ENCODE measurements at places on chromosomes 7 and 10.
A peak's percentile ranks its signal among the peaks of the same experiment; 100 is the strongest.

DNA sequence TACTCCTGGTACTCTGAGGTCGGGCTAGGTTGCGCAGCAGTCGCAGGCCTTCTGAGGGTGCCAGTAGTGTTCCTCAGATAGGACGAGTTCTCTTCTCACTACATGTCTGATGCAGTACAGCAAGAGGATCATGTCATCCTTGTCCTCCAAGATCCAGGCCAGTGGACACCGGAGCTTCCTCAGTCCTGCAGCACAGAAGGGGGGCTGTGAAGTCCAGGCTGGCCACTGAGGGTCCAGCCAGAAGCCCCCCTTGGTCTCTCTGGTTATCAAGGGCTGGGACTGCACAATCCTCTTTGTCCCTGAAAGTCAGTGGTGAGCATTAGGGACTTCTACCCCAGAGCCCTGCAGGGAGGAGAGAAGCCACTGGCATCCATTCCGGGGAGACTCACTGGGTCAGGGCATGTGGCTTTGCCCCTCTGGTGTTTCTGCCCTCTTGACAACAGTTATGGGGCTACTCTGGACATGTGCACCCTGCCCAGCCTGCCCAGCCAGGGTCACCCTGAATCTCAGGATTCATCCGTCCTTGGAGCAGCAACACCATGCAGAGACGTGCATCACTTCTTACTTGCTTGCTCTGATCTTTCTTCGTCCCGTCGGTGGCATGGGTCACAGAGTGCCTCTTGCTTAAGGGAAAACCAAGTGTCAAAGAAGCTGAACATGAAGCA lies 125.7 kb downstream of the ADCY1 start:
- peak; percentile 1 for DNase-seq

- DNase-seq, result no peak
These were observed 13.8 kb upstream of the C10orf67 start for GRCh38 chr10:23358357-23358756.

GRCh38 chr10:11093771-11094736 lies 76.4 kb downstream of the CELF2 start:
- DNase-seq, result no peak

GRCh38 chr7:139317939-139318505 lies 23.1 kb upstream of the FMC1 start:
- no peak for DNase-seq

- DNase-seq, result no peak
These were observed 445 bp upstream of the PVRIG start for GRCh38 chr7:100219271-100219737.

- DNase-seq, result peak; percentile 30
These were observed 5.6 kb upstream of the AQP1 start for GRCh38 chr7:30906014-30906413.

- no peak for DNase-seq
These were observed 16.8 kb downstream of the LIPM start for GRCh38 chr10:88819290-88819689.

DNA sequence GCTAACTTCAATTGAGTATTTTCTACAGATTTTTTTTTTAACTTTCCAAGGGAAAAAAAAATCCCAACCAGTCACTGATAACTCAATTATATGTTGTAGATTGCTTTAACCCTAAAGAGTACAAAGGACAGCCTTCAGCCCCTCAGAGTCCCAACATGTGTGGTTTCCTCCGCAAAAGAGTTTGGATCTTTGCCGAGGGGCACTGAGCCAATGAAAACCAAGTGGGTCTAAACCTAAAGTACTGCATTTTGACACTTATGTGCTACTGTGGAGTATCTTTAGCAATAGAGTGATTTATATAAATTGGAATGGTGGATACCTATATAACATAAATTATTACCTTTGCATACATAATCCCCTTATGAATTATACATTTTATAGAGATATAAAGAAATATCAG lies 91.5 kb downstream of the SEMA3D start:
- DNase-seq, result no peak

GRCh38 chr7:147756300-147756699 lies 834.3 kb upstream of the C7orf33 start:
- no peak for DNase-seq

DNA sequence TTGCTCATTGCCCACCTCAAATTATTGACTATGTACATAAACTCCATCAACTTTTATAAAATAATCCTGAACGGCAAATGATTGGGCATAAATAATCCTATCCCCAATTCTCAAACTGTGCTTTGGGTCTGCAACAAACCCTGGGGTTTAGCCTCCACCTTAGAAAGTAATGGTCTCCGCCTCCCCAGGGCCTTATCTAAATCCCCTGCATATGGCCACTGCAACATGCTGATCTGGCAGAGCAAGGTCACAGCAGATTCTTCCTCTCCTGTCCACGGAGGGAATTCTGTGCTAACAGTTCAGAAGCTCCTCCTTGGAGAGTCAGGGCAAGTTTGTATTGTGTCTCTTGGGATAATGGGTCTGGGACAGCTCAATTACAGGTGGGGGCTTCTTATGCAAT lies 18.4 kb downstream of the FXYD4 start:
- no peak for DNase-seq

DNA sequence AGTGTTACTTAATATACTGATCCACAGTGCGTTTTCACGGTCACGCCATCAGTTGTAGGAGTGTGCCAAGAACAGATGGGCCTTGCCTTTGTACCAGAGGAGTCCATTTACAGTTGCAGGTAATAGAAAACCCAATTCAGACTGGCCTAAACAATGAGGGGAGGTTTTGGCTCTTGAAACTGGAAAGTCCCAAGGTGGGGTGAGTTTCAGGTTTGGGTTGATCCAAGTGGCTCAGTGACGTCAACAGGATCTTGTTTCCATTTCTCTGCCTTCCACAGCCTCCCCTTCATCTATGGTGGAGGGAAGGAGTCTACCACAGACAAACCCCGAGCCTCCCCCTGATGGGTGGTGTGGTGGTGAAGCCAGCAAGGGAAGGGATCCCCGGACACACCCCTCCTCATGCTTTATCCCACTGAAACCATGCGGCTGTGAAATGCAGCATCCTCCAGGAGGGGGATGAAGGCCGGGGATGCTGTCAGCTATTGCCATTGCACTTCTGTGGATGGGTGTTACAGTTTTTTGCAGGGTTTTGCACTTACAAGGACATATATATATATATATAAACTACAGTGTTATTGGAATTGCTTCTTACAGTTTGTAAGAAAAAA lies 14.8 kb upstream of the SH2D4B start:
- DNase-seq, result no peak

DNA sequence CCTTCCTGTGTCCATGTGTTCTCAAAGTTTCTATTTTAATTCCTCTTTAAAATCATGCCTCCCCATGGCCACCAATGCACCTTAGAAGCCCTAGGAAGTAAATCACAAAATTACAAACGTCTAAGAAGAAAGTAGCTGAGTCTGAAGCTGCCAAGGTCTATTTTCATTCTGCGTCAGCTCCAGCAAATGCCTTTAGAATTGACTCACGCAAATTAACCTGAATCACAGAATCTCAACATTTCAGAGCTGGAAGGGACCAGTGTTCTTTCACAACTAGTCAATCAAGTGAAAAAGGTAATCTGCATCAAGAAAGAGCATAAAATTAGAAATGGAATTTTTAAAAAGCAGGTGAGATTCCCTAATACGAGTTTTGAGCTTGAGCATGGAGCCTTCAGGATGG lies 1017.6 kb downstream of the SORCS3 start:
- DNase-seq, result no peak

- no peak for DNase-seq
These were observed 31.6 kb downstream of the ST7 start for GRCh38 chr7:116984917-116985316.

DNA sequence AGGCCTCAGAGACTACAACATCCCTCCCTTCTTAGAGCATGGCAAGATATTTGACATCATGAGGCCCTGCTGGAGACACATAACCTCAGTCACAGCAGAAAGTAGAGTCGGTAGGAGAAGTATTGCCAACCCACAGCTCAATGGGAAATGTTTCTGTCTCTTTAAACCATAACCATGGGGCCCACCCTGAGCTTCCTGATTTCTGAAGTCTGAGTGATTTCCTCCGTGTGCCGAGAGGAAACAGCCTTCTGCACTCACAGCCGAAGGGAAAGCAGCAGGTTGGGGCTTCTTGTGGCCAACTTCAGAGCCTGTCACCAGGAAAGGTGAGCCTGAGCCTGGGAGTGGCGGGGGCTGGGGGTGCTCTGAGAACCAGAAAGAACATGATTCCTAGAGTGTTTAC lies at the start of gene GIMAP1:
TSS of gene GIMAP1 (plus strand) at position 246 of the 400 bp plus-strand sequence. CDS start 2,435 bp downstream, outside the sequence.
- no peak for DNase-seq

- no peak for DNase-seq
These were observed 44.3 kb downstream of the ARL4A start for GRCh38 chr7:12731775-12732174.
